Glutamatergic neuron (in vitro differentiated cells): ENCODE measurements at places on chromosomes 13 and 19. TPM values are rescaled to one million over a fixed set of nuclear protein-coding genes. Genes with fewer than 3 reads are reported as not detected.
A peak's percentile ranks its signal among the peaks of the same experiment; 100 is the strongest.

GRCh38 chr19:41541990-41542584 lies 33.9 kb upstream of the CEACAM21 start:
- DNase-seq, result peak; percentile 66

DNA sequence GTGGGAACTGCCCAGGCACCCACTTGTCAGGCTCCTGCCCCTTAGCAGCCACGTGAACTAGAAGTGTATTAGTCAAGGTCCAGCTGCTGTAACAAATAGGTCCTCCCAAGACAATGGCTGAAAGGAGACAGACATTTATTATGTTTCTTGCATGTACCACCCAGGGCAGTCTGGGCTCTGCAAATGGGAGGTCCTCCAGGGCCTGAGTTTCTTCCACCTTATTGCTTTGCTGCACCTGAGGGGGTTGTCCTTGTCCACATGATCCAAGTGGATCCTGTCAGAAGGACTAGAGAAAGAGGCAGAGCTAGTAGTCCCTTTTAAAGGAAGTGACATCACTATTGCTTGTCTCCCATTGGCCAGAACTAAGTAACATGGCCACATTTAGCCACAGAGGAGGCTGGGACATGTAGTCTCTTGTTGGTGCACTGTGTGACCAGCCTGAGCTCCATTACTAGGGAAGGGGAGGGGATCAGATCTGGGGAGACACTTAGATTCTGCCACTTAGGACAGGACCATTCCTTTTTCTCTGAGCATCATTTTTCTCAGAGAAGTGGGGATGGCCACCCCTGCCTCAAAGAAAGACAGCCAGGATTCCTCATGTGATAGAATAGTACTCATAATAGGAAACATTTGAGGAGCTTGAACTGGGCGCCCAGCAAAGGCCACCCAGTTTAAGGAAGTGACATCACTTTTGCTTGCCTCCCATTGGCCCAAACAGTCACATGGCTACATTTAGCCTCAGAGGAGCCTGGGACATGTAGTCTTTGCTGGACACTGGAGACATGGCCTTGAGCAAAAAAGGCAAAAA lies 15.1 kb downstream of the CC2D1A start:
- no peak for DNase-seq

DNA sequence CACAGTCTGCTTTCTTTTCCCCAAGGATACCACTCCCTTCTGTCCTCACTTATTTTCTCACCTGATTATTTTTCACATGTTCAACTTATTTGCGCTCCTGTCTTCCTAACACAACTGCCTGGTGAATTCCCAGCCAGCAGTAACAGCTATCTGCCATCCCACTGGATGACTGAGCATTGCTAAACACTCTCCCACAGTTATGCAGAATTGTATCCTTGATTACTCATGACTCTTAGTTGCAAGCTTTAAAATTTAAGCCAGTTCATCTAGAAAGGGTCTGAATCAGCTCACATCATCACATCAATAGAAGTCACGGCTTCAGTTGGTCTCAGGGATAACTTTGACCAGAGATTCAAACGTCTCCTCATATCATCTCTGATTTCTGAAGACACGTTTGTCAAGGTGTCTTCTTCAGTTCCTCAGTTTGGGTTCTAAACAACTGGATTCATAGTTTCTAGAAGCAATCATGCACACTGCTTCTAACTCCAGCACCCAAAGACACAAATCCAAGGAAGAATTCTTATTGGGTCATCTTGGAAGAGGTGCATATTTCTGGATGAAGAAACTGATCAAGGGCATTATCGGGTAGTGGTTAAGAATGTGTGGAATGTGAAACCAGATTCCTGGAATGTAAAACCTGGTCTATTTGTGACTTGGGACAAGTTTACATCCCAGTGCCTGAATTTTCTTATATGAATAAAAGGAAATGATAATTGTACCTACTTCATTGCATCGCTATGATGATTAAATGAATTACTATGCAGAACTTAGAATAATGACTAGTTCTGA lies 13.9 kb upstream of the DACH1 start:
- no peak for DNase-seq

DNA sequence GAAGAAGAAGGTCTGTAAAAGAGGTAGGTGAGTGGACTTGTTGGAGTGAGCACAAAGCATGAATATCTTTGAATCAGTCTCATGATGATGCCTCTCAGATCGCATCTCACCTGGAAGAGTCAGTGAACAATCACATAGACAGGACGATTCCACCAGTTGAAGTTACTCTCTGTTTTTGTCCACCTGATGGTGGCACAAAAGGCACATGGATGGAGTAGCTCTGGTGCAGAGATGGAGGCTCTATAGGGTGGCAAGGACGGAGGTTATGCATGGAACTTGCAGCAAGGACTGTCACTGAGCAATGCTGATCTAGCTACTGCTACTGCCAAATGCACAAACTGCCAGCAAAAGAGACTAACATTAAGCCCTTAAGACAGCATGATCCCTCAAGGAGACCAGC lies 10.3 kb upstream of the MYCBP2 start:
- DNase-seq, result no peak

GRCh38 chr13:66509175-66509574 lies 721.0 kb downstream of the PCDH9 start:
- no peak for DNase-seq

DNA sequence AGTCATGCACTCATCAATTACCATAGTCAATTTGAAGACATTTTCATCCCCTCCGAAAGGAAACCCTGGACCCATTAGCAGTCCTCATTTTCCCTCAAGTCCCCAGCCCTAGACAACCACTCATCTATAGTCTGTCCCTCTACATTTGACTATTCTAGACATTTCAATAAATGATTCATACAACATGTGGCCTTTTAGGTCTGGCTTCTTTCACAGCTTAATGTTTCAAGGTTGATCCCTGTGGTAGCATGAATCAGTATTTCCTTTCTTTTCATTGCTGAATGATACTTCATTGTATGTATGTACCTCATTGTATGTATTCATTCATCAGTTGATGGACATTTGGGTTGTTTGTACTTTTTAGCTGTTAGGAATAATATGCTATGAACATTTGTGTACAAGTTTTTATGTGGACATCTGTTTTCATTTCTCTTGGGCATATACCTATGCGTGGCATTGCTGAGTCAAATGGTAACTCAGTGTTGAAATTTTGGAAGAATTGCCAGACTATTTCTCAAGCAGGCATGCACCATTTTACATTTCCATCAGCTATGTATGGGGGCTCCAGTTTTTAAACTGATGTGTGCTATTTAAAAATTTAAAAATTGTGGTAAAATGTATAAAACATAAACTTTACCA lies 18.4 kb downstream of the SPATA13 start:
- DNase-seq, result no peak

DNA sequence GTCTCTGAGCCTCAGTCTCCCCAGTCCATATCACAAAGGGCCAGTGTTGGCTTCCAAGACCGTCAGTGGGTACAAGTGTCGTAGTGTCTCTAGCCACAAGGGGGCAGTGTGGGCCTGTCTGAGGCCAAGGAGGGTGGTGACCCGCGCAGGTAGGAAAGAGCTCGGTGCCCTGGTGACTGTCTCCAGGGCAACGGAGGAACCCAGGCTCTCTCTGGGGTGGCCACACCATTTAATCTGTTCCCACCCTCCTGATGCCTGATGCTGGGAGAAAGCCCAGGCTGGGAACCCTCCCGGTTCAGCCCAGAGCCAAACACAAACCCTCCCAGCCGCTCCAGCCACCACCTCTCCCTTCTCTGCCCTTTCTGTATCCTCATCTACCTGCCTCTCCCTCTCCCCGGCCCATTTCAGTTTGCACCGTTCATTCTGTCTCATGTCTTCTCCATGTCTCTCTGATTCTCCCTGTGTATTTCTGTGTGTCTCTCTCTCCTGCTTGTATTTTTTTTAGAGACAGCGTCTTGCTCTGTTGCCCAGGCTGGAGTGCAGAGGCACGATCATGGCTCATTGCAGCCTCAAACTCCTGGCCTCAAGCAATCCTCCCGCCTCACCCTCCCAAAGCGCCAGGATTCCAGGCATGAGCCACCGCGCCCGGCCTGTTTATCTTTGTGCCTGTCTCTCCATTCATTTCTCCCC lies 17.5 kb upstream of the MEIS3 start:
- DNase-seq, result peak; percentile 91

DNA sequence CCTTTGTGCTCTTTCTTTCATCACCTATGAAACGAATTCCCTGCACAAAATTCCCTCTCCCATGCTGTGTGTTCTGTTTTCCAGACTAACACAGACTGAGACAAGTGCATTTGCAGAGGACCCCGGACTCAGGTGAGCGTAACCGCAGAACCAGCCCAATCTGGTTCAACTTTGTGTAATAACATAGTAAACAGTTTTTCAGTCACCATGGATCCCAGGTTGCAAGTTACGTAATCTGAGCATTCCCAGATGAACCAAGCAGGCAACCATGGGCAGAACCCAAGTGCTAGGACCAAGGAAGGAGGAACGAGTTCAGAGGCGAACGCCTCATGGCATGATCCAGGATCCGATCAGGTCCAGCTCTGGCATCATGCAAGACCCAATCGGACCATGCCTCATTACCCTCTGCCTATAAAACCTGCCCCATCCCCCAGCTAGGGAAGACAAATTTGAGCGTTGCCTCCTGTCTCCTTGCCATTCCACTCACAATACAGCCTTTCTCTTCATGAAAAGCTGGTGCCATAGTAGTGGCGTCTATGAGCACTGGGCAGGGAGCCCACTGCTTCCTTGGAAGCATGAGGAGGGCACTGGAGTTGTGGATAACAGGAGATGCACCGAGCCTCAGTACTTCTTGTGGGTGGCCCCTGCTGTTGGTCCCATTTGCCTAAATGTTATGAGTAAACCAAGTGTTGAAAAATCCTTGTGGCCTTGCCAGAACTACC lies 107.6 kb downstream of the ABCC4 start:
- no peak for DNase-seq

DNA sequence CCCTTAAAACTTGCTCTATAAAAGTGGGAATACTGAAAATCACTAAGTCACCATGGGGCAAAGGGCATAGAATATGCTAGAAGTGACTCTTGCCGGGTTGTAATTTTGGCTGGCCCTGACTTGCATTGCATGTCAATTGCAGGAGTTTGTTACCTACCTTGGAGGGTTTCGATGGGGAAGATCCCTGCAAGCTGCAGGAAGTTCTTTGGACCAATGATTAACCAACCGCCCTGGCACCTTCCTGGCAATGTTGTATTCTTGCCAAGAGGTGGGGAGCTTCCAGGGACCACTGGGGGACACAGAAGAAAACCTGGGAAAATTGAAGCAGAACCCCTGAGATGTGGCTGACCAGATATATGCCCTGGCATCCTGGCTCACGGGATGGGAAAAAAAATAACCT lies 235.8 kb downstream of the B3GLCT start:
- DNase-seq, result no peak

- DNase-seq, result no peak
Measured at GRCh38 chr19:5929625-5930024, 15.6 kb downstream of the CAPS start.

DNA sequence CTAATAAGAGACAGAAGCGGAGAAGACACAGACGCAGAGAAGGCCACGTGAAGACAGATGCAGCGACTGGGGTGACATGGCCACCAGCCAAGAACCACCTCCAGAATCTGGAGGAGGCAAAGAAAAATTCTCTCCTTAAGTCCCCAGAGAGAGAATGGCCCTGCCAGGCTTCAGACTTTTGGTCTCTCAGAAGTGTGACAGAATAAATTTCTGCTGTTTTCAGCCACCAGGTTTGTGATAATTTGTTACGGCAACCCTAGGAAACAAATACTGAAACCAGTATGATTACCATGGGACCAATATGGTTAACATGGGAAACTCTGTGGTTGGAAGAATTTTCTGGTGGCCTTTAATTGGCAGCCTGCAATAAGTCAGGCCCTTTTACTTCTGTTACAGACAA lies 63.9 kb upstream of the DOCK9 start:
- no peak for DNase-seq

DNA sequence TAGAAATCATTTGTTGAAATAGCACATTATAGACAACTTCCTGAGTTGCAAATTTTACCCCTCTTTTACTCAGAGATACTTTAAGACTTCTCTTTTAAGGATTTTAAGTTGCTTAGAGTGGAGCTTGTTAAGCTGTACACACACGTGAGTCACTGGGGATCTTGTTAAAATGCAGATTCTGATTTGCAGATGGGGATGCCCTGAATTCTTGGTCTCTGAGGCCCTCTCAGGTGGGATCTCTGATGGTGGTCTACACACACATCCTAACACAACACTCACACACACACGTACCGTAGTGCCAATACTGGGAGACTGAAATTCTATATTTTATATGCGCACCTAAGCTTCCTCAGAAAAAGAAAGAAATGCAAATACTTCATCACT lies 788.3 kb downstream of the UQCRFS1 start:
- DNase-seq, result no peak

DNA sequence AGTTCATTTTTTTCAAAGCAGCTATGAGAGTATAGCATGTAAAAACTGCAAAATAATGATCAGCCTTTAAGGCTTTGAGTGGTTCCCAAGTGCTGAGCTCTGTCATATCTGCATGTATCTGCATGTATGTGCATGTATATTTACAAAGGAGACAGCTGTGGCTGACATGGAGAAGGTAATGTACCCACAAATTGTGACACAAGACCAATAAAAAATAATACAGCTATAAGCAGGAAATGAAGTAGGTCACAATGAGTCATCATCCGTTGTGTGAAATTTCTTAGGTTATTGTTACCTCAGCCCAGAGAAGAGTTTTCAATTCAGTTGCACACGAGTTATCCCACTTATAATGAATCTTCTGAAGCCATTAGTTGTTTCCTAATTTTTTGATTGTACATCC lies 60.9 kb upstream of the MED4 start:
- no peak for DNase-seq

- DNase-seq, result no peak
Measured at GRCh38 chr19:1252221-1252820, 3.9 kb downstream of the MIDN start.

GRCh38 chr19:8001995-8002849 lies 3.2 kb downstream of the ELAVL1 start:
- DNase-seq, result peak; percentile 94

DNA sequence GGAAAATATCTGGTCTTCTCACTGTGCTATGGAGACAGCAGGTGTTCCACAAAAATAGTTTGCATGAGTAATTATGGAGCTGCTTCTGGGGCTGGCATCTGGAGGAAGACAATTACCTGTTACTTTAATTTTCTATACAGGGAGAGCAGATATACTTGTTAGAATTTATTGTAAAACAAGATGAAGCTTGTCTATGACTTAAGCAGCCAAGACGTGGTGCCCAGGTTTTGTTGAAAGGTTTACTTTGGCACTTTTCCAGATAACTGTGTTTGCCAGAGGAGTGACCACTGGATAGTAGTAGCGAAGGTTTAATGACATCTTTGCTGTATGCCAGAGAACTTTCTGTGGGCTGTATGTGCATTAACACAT lies 134.5 kb upstream of the KL start:
- no peak for DNase-seq

GRCh38 chr13:35855531-35856019 lies 275.6 kb downstream of the DCLK1 start:
- DNase-seq, result no peak

Gene ZNF726
- total RNA-seq, result 11.5 TPM

Gene NLRP7
- total RNA-seq, result not detected

Gene BSG
- total RNA-seq, result 470 TPM

Gene ZNF320
- total RNA-seq, result 57.6 TPM

Gene HSD11B1L
- 64.4 TPM for total RNA-seq

Gene ZNF728
- not detected for total RNA-seq
